ENCODE measurements at places on chromosomes 4 and X.

GRCh38 chr4:125760201-125760819 lies 445.6 kb downstream of the FAT4 start:
- no peak for DNase-seq

DNA sequence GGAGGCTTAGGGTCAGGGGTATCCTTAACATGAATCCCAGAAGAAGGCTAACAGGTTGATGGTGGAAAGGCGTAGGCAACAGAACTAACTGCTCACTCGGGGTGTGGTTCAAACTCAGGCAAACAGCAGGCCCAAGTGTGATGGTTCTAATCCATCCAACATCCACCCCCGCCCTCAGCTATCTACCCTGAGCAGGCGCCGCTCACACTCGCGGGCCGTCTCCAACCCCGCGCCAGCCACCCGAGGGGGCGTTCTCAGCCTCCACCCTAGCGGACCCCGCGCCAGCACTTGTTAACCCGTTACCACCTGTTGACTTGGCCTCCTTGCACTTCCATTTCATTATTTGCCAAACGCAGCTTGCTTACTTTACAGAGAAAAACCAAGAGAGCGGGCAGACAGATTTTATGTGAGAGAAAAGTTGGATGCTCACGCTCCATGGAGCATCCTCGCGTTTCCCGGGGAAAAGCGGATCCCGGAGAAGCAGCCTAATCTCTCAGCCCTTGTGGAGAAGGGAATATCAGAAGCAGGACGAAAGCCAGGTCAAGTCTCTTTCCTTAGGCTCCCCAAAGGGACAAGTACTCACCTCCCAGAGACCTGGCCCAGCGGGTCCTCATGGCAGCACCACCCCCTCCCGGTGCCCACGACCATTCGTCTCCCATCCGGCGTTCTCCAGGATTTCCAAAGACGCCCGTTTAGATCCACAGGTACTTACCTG lies 773 bp downstream of the SNCA start:
- peak; percentile 61 for DNase-seq

- DNase-seq, result no peak
Observed at GRCh38 chr4:176614793-176615192, 177.9 kb downstream of the VEGFC start.

DNA sequence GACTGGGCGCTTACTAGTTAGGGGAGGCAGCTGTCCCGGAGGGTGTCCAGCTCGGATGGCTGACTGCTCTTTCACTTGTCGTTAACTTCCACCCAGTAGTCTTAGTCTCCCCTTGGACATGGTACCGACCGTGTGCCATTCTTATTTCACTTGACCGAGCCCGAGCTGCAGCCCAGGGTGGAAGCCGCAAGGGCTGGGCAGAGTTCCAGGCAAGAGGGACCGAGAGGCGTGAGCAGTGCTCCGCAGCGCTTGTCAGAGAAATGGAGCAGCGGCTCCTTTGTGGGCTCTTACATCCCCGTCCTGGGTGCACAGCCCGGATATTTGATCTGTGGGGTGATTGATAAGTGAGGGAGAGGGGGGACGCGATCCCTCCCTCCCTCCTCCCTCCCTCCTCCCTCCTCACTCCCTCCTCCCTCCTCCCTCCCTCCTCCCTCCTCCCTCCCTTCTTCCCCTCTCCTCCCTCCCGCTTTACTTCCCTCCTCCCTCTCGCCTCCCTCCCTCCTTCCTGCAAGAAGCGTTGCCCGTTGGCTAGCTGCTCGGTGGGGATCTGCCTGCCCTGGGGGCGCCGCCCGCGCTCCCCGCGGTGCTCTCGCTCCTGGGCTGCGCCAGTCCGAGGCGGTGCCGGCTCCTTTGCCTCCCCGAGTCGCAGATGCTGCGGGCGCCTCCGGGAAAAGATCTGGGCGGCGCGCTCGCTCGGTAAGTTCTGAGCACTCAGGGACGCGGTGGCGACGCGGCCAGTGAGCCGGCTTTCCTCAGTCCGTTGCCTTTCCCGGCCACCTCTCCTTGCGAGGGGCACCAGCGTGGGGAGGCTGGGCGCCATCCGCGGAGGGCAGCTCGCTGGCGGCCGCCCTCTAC lies at the start of gene SLITRK2:
TSS of gene SLITRK2 (plus strand) at position 499 of the 855 bp plus-strand sequence. CDS start 4,597 bp downstream, outside the sequence.
- peak; percentile 31 for DNase-seq

- DNase-seq, result no peak
Observed at GRCh38 chr4:111754003-111754402, 391.3 kb upstream of the FAM241A start.

- peak; percentile 25 for DNase-seq
Observed at GRCh38 chr4:120517966-120518365, 404.6 kb downstream of the PRDM5 start.

DNA sequence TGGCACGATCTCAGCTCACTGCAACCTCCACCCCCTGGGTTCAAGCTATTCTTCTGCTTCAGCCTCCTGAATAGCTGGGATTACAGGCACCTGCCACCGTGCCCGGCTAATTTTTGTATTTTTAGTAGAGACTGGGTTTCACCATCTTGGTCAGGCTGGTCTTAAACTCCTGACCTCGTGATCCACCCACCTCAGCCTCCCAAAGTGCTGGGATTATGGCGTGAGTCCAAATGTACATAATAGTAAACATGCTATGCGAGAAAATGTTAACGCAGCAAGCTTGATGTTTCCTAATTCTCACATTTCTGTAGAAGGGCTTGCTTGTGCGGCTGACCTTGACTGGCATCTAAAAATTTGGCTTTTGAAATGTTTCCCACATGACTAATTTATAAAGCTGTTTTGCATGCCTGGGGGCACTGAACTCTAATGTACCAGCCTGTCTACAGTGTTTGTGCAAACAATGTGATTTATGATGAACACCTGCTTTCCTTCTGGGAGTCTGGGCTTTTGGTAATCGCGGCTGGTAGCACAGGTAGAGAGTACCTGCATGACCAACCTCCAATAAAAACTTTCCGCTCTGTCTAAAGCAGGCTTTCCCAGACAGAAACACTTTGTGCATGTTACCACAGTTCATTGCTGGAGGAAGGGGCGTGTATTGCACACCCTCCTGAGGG lies 216.8 kb downstream of the IL15 start:
- peak; percentile 16 for DNase-seq

DNA sequence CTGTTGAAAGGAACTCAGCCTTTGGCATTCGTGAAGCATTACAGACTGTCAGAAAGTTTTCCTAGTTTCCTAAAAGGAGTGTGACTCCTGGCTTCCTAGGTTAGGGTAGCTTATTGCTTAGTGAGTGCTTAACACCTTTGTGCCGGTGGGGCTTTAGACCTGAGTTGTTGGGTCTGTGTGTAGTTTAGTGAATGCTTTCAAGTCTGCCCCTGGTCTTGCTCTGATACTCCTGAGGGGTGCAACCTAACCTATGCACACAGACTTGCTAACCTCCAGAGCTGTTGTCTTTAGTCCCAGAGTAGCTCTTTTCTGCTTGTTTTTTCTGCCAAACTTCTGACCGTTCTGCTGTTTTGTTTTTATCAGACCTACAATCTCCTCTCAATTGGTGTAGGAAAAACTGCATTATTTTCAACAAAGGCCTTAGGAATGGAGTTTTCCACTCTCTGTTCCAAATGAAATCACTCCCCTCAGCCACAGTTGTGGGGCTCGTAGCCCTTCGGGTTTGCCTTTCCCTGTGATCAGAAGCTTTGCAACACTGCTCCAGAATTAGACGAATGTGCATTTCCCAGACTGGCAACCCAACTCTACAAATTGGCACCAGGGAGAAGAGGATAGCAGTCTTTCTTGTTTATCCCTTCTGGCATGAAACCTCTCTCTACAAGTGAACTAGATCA lies 1399.1 kb upstream of the PCDH7 start:
- no peak for DNase-seq

Data from right kidney (tissue), 9 donors.